ENCODE measurements at places on chromosomes 7 and 10. TPM values are rescaled to one million over a fixed set of nuclear protein-coding genes. Genes with fewer than 3 reads are reported as not detected.

TMEM176A gene
- not detected for total RNA-seq

CDHR3 gene
- 0.58 TPM for total RNA-seq

AGAP6 gene
- total RNA-seq = 13.8 TPM

CYP2C19 gene
- not detected for total RNA-seq

IFIT1 gene
- total RNA-seq = 6.1 TPM

SPRN gene
- total RNA-seq = not detected

CPXM2 gene
- total RNA-seq = not detected

WNT2 gene
- total RNA-seq = not detected

TMEM26 gene
- total RNA-seq = not detected

- DNase-seq = no peak
These were observed 33.7 kb downstream of the PRKAG2 start for GRCh38 chr7:151843181-151843580.

DNA sequence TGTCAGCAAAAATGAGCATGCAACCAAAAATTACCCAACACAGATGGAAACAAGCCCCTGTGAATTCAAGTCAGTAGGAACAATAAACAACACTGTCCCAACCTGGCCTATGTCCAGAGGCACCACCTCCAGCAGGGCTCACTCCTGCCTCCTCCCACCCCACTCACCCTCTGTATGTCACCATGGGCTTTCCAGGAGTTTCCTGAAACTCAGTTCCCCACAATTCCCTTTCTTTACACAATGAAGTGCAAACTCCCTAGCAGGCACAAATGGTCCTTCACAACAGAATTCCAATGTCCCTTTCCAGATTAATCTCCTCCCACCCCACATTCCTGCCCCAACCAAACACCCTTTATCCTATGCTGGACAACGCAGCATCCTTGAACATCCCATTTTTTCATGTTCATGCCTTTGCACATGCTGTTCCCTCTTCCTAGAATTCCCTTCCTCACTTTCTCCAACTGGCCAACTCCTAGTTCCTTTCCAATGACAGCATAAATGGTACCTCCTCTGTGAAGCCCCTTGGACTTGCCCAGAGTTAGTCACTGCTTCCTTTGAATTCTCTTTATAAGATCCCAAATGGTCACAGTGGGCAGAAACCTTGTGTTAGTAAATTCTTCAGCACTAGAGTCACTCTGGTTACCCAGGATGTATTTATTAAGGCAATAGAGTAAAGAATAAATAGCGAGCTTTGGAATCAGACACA lies 157.5 kb downstream of the SLIT1 start:
- no peak for DNase-seq

DNA sequence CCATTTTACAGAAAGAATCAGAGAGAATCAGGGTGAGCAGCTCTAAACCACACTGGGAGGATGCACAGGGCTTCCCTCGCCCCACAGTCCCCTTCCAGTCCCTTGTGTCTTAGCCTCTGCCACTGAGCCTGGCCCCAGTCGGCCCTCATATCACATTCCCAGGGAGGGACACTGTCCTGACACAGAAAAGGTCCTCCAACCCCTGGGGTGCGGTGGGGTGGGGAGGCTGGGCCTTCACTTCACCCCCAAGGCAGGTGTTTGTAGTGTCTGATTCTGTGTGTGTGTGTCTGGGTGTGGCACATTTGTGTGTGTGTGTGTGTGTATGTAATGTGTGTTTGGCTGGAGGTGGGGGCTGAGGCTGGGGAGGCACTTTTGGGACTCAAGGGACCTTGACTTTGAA lies 1.8 kb upstream of the KCP start:
- DNase-seq = no peak

DNA sequence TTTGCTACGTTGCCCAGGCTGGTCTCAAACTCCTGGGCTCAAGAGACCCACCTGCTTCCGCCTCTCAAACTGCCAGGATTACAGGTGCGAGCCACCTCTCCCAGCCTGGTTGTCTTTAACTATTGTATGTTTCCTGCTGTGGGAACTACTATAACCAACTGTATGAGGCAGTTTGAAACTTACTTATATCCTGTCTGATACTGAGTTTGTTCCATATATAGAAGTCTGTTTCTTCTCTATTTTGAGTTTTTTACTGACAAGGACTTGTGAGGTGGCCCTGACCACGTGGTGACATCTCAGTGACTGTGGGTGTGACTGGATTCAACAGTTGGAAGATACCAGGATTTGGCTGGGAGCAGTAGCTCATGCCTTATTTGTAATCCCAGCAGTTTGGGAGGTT lies 14.2 kb downstream of the FBH1 start:
- DNase-seq = no peak

GRCh38 chr10:124150807-124151417 lies 57.5 kb upstream of the CHST15 start:
- no peak for DNase-seq

GRCh38 chr7:39504963-39505362 lies 61.2 kb upstream of the YAE1 start:
- DNase-seq = peak; percentile 39

DNA sequence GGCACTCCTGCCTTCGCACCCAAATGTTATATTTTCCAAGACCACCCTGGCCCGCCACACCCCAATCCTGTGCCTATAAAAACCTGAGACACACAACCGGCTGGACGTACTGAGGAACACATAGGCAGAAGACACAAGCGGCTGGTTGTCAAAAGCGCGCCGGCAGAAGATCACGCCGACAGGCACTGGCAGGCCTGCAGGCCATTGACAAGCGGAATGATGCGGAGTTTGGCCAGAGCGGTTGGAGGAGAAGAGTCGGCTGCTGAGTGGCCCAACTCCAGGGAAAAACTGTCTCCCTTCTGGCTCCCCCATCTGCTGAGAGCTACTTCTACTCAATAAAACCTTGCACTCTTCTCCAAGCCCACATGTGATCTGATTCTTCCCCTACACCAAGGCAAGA lies 39.7 kb upstream of the SAMD8 start:
- no peak for DNase-seq

DNA sequence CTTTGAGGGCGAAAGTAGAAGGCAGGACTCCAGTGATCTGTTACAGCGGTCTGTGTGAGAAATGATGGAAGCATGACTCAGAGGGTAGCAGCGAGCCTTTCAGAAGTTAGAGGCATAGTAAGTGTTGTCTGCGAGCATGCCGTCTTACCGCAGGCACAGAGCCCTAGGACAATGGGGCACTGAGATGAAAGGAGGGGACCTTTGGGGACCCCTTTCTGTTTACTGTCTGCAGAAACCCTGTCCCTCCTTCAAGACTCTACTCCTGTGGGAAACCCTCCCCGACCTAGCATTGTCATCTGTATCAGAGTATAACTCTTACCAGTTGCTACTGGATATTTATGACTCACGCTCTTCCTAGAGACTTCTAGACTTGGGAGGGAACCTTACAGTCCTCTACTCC lies 87.2 kb upstream of the AGK start:
- DNase-seq = no peak

DNA sequence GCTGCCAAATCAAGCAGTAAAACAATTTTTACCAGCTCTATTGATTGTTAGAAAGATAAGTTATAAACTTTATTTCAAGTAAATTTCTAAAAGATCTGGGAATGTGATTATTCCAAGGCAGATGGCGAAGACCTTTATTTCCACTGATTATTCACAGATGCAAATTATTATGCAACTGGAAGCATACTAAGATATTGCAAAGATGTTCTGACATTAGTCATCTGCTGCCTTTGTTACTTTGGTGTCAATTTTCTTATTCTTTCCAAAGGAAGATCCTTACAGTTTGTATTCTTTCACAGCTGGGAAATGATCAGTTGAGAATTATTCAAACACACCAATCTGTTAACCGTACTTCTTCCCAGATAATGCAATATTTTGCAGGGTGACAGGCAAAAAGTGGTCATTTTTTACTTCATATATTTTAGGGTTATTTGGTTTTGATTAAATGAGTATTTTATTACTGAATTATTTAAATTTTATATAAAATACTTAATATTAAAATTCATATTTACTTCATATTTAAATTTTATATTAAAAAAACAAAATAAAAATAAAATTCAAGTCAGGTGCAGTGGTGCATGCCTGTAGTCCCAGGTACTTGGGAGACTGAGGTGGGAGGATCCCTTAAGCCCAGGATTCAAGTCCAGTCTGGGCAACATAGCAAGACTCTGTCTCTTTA lies 171.3 kb downstream of the FZD1 start:
- DNase-seq = no peak

DNA sequence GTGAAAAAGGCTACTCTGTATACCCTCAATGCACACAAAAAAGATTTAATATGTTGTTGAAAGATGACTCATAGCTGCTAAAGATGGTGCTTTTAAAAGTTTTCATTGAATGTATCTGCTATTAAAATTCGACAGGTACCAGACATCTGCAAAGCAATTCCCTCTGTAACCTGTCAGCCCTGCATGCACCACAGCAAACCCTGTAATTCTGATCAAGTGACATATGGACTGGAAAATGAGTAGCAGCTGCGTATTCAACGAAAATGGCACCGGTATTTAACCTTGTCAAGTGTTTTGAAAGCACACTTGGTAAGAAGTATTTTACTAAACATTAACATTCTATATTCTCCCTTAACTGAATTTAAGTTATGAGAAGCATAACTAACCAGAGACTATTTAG lies 58.2 kb upstream of the PTPRN2 start:
- no peak for DNase-seq

- DNase-seq = no peak
These were observed 179.6 kb upstream of the MKI67 start for GRCh38 chr10:128305601-128306345.

GRCh38 chr7:7861211-7861633 lies 107.4 kb upstream of the GLCCI1 start:
- DNase-seq = no peak

- DNase-seq = peak; percentile 17
These were observed 146.6 kb downstream of the LCOR start for GRCh38 chr10:96978621-96979154.

DNA sequence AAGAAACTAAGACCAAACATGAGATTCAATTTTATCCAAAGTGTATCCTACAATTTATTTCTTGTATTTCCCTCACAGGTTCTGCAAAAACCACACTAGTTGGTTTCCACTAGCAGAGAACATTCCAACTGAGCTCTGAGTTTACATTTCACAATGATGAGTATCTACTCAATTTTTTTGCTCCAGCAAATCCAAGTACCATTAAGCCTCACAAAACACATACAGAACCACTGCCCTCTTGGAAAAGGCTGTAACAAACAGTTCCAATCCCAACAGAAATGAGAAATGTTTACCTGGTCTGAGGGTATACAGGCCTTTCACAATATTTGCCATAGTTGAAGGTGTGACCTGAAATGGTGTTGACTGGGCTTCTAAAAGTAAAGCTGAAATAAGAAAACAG lies 59.9 kb downstream of the CACUL1 start:
- no peak for DNase-seq

GRCh38 chr7:130154501-130155317 lies 50.5 kb downstream of the TMEM209 start:
- DNase-seq = no peak

DNA sequence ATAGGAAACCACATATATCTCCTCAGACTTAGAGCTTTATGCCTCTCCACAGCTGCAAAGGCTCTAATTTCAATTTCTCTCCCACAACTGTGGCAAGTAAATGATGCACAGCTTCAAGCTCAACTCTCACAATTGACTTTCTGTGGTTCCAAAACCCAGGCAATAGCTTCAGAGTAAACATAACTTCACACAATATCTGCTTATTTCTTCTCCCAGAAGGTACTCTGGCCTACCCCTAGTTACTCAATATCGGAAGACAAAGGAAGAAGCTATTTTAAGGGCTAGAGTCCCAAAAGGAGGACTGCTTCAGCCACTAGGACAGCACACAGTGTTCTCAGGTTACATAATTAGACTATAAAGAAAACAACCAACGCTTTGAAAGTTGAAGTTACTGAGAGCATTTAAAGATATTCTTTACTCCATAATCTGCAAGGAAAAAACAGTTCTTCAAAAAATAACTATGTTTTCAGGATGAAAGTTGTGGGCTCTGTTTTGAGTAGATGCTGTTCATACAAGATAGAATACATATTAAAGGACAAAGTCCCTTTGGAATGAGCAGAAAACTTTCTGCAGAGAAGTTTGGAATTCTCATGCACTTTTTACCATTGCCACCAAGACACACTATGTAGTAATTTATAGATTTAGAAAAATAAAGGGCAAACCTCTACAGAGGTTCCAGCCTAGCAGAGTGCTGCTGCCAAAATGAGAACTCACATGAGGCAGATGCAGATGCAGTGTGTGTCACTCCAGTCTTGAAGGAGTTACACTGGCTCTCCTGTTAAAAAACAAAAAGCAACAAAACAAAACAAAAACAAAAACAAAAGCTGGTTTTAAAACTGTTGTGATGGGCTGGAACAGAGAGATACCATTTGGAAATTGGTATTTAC lies 81.8 kb downstream of the NT5C2 start:
- DNase-seq = no peak

DNA sequence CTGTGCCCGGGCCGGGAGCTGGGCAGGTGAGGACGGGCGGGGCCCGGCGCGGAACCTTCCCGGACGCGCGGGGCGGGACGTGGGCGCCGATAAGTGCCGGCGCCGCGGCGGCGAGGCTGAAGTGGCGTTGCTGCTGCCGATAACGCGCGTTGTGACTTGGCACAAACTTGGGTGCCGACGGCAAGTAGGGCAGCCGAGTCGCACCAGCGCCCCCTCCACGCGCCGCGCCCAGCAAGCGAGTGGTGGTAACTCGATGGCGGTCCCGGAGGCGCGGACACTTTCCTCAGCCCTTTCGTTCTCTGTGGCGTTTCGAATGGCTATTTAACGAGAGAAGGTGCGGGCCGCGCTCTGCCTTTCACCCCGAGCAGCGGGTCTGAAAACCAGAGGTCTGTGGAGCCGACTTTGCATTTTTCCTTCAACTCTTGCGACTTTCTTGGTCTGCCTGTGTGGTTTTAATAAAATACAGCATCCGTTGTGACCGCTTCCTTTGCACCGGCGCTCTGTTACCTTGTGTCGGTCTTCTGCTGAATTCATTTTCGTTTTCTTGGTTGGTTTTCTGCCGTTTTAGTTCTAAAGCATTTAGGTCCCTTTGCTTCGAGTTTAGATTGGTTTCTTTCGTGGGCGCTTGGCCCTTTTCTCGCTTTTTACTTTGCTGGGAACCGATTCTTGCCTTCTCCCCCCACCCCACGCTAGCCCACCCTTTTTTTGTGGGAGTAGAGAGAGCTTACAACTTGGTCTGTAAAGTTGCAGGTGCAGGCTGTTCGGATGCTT lies 701 bp downstream of the STK17A start:
- peak; percentile 77 for DNase-seq

GRCh38 chr7:103009466-103010185 lies 65.0 kb downstream of the FBXL13 start:
- DNase-seq = no peak

- DNase-seq = no peak
These were observed 93.7 kb upstream of the NMT2 start for GRCh38 chr10:15262036-15262713.

- DNase-seq = no peak
These were observed 16.4 kb upstream of the PROSER2 start for GRCh38 chr10:11806706-11807105.

GRCh38 chr7:72159911-72160310 lies 252.2 kb downstream of the CALN1 start:
- no peak for DNase-seq

- DNase-seq = no peak
These were observed 259.0 kb downstream of the CXCL12 start for GRCh38 chr10:44125879-44126278.

GRCh38 chr10:43396928-43397624 lies 11.9 kb downstream of the HNRNPF start:
- DNase-seq = peak; percentile 91
